ENCODE measurements at places on chromosomes 1 and 21.

- no peak for DNase-seq
These were observed 18.0 kb downstream of the ATP1B1 start for GRCh38 chr1:169124459-169124858.

- DNase-seq, result peak; percentile 51
These were observed 51.4 kb upstream of the C8B start for GRCh38 chr1:57017200-57017599.

DNA sequence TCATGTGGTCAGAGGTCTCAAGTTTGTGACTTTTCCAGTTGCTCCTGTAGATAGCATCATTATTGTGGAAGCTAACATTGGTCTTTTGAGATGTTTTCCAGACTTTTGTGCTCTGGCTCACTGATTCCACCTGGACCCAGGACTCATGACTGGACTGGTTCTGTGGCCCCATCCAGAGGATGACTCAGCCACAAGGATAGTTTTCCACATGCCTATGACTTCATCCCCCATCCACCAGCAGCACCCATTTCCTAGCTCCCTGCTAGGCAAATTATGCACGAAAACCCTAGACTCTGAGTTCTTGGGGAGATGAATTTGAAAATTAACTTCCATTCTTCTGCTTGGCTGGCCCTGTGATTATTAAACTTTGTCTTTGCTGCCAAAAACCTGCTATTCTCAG lies 949.3 kb downstream of the MRPL39 start:
- DNase-seq, result no peak

DNA sequence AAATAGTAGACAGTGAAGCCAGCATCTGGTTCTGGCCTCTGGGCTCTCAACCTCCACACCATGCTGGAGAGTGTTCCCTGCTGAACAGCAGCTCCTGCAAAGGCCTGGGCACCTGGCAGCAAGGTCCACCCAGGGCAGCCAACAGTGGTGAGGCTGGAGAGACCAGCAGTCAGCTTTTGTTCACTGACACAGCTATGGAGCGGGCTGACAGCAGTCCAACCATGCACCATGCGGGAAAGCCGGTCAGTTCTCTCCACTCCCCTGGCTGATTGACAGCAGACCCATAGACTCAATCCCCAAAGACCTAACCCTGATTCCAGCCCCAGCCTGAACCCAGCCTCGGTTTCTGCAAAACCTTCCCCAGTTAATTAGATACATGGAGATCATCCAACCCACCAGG lies 49.0 kb downstream of the KLHDC7A start:
- DNase-seq, result no peak

- DNase-seq, result peak; percentile 42
These were observed 276.7 kb downstream of the PCP4 start for GRCh38 chr21:40143822-40144525.

GRCh38 chr1:65741993-65742392 lies 50.7 kb upstream of the PDE4B start:
- no peak for DNase-seq

- no peak for DNase-seq
These were observed 18.4 kb downstream of the IGSF5 start for GRCh38 chr21:39763272-39763970.

DNA sequence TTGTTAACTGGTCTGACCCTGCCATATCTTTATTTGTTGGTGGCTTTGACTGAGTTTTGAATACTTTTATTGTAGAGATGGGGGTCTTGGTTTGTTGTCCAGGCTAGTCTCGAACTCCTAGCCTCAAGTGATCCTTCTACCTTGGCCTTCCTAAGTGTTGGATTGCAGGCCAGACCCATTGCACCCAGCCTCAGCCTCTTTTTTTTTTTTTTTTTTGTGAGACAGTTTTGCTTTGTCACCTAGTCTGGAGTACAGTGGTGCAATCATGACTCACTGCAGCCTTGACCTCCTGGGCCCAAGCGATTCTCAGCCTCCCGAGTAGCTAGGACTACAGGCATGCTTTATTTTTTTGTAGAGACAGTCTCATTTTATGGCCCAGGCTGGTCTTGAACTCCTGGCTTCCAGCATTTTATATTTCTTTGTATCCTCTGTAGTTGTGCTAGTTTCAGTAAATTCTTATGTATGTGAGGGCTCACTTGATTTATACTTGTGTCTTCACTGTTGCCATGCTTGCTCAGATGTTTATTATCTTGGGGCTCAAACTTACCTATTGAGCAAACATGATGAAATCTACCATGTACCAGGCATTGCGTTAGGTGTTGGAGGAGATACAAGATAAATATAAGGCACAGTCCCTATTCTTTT lies 24.1 kb downstream of the THRAP3 start:
- peak; percentile 95 for DNase-seq

DNA sequence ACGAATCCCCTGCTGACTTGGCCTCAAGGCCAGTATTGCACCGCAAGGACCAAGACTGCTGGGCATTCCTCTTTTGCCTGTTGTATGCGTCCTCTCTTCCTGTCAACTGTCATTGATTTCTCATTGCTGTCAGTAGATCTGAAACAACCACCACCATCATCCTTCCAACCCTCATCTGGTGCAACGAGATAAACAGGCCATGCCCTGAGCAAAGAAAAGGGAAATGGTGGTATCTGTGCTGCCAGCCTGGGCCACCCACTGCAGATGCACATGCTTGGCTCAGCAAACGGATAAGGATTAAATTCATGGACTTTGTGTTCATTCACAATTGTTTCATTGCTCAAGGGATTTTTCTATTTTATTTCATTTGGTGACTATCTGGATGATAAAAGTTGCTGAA lies 13.6 kb downstream of the OXCT2 start:
- DNase-seq, result no peak

GRCh38 chr1:18008081-18008480 lies 99.5 kb upstream of the IGSF21 start:
- no peak for DNase-seq

GRCh38 chr1:151314137-151314875 lies 12.9 kb downstream of the PI4KB start:
- DNase-seq, result peak; percentile 92

DNA sequence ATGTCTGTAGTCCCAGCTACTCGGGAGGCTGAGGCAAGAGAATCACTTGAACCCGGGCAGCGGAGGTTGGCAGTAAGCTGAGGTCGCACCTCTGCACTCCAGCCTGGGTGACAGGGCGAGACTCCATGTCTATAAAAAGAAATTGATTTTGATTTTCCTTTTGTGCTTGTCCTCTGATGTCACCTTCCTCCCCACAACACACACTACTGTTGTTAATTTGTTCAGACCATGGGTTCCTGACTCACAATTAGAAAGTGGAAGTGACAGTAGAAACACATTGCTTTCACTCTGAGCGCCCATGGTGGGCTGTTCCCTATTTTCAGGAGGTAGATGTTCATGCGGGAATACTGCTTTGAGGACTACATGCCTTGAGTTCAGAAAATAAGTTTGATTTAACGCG lies 165.5 kb upstream of the KCNJ6 start:
- no peak for DNase-seq

DNA sequence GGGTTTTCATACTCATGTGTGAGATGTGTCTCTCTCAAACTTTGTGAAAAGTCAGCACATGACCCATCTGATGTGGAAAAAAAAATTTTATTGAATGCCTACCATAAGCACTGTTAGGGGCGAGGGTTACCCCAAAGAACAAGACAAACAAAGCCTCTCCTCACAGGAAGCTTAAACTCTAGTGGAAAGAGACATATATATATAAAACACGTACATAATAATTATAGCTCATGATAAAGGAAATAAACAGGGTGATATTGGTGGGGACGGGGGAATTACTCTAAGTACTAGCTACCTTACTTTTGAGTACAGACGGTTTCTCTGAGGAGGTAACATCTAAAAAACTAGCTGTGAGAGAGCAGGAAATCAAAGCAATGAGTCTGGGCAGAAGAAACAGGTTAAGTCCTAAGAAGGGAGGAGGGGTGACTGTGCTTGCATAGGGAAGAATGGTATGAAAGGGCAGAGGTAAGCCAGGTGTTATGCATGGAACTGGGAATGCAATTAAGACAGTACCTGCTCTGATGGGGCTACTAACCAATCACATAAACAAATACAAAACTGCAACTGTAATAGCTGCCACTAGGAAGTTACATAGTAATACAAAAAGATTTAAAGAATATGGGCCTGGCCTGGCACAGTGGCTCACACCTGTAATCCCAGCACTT lies 4.5 kb downstream of the LIN9 start:
- no peak for DNase-seq

DNA sequence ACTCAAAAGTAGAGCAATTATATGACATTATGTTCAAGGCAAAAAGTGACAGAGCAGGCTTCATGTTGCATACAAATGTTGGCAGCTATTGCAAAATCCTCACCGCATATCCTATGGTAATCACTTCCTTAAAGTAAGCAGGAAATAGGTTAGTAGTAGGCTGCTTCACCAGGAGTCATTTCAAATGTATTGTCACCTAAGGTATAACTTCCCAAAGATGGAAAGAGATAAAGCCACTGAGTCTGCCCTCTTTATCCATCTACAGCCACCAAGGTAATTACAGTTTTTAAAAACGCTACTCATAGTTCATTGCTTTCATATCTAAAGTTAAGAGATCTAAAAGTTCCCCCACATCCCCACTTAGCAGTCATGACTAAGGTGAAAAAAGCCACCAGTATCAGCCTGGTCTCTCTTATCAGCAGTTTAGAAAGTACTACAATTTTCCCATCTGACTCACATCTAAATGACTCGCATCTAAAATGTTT lies 31.6 kb upstream of the UBE2U start:
- DNase-seq, result peak; percentile 63

GRCh38 chr1:225846331-225847310 lies 35.6 kb downstream of the TMEM63A start:
- DNase-seq, result no peak

DNA sequence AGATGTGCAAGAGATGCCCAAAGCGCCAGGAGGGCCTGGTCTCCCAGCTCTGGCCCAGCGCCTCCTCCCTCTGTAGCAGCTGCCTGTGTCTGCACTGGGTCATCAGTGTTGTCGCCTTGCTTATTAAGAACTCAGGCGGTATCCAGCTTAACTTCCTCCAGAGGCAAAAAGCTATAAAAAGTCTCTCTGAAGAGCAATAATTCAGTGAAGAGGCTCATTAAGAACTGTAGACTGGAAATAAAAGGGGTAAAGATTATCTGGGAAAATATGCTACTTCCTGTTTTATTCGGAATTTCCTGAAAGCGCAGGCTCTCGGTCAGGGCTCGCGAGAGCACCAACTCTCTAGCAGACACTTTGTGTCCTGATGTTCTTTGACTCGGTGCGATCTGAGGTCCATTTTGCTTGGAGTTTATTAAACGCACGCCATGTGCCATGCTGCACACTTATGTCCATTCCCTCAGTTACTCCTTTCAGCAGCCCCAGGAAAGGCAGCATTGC lies 70.4 kb downstream of the MRPS6 start:
- DNase-seq, result no peak

GRCh38 chr1:223363856-223364684 lies at the start of gene SUSD4:
Gene SUSD4, minus strand, starts transcription at chr1:223364176. Its CDS starts 751 bp downstream, at chr1:223363425.
- peak; percentile 3 for DNase-seq

DNA sequence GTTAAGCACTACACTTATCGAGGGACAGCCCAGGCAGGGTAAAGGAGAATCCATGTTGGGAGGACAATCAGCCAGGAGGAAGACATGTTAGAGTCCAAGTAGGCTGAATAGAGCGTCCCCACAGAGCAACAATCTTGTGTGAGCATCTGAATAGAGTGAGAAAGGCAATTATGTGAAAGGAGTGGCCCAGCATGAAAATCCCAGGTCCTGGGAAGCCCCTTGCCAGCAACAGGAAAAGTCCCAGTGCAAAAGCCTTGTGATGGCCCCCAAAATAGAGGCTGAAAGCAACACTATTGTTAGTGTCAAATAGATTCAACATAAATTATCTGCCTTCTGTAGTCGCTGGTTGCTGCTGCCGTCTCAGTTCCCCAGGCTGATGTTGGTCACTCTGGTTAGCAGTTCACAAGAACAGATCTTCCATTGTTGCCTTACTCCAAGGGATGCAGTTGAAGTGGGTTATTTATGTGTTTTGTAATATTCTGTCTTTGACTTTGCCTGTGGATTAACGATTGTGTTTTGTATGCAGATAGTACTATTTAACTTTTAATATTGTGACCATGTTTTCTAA lies 12.1 kb upstream of the ABL2 start:
- no peak for DNase-seq

- peak; percentile 18 for DNase-seq
These were observed 48.0 kb upstream of the SLC19A1 start for GRCh38 chr21:45590246-45590725.

DNA sequence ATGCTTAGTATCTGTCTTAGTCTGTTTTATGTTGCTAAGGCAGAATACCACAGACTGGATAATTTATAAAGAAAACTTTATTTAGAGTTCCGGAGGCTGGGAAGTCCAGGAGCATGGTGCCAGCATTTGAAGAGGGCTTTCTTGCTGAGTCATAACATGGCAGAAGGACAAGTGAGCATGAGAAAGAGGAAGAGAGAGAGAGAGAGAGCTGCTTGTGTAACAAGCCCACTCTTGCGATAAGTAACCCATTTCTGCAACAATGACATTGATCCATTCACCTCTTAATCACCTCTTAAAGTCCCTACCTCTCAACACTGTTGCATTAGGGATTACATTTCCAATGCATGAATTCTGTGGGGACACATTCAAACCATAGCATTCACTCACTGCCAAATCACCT lies 11.7 kb upstream of the MYOCOS start:
- peak; percentile 26 for DNase-seq

DNA sequence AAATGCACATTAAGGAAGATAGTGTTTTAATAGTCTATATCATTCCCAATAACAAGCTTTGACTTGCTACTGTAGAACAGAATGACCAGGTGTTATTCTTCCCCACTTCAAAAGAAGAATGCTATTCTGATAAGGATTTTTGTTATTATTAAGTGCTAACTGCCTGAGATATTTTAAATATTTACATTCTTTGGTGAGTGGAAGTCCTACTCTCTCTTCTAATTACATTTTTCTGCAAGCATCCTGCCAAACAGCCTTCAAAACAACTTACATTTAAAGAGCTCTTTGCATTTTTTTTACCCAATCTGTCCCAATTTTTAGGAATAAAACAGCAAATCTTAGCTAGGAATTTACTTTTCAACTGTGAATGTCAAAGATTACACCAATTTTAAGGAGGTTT lies 23.5 kb upstream of the SYDE2 start:
- no peak for DNase-seq

DNA sequence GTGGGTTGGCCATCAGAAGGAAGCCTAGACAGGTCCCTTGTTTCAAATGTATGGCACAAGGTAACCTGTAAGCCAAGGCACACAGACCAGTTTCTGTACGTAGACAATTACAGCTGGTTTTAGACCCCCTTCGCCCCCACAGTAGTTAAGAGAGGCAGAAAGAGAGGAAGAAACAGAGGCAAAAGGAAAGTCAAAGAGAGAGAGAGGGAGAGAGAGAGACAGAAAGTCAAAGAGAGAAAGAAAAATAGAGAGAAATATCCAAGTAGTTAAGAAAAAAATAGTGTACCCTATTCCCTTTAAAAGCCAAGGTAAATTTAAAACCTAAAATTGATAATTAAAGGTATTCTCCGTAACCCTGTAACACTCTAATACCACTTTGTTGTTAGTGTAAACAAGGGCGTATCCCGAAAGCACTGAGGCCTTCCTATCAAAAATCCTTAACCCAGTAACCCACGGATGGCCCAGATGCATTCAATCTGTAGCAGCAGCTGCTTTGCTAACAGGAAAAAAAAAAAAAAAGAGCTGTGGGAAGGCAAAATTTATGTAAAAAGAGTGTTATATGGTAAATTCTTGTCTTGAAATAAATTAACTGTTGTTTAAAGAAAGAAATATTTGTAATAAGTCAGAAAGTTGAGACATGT lies 49.4 kb downstream of the ADCY10 start:
- DNase-seq, result no peak

GRCh38 chr1:237181743-237182317 lies 139.8 kb downstream of the RYR2 start:
- DNase-seq, result no peak

Measured in EH (cell line).